ENCODE measurements at places on chromosomes 2 and 18. TPM values are rescaled to one million over a fixed set of nuclear protein-coding genes. Genes with fewer than 3 reads are reported as not detected.

DNA sequence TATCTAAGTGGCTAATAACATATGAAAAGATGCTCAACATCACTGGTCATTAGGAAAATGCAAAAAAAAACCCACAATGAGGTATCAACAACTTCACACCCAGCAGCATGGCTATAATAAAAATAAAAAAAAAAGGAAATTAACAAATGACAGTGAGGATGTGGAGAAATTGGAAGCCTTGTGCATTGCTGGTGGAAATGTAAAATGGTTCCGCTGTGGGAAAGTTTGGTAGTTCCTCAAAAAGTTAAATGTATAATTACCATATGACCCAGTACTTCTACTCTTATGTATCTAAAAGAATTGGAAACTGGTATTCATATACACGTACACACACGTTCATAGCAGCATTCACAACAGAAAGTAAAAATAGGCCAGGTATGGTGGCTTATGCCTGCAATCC is 15.5 kb upstream of the CACNB4 start:
- DNase-seq, result no peak

DNA sequence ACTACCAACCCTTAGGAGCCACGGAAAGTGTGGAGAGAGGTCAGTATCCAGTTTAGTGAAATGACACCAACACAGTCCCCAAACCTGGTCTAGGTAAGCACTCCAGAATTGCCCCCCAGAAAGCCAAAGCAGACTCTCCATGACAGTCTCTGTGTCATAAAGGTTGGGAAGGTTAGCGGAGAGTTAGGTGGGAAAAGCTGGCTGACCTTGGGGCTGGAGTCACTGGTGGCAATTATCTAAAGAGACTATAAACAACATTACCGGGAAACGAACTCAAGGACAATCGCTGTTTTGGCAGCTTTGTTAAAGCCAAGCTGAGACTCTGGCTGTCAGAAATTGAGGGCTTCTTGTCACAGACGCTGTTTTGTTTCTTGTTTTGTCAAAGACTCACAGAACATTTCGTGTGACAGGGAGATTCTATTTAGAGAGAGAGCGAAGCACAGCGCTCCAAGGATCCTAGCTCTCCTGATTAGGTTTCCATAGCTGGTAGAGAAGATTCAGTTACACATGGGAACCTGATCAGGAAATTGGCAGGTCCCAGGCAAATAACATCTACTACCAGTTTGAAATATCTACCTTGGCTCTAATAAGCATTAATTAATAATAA is 111.3 kb downstream of the LNPK start:
- DNase-seq, result no peak

GRCh38 chr2:10989782-10990181 is 78.0 kb downstream of the KCNF1 start:
- DNase-seq, result no peak

The CHRNA1 gene
- not detected for total RNA-seq

DNA sequence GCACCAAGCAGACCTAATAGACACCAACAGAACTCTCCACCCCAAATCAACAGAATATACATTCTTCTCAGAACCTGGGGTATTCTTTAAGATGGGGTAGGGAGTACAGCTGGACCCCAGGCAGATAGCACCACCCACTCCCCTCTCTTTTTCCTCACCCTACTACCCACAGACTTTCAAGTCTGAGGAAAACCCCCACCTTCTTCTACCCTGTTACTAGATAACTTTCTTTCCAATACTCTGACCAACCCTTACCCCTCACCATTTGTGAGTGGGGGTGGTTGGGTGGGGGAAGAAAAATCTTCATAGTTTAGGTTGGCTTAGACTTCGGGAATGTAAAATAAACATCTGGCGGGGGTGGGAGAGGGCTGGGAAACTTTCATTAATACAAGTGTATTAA is 20.3 kb upstream of the ZBTB14 start:
- DNase-seq, result no peak

The ZBTB7C gene
- total RNA-seq, result 9.1 TPM

- no peak for DNase-seq
These were observed 1073.3 kb downstream of the SOCS6 start for GRCh38 chr18:71362140-71362539.

The RPL37A gene
- total RNA-seq, result 2,867 TPM

GRCh38 chr18:58315041-58315440 is 271.0 kb downstream of the NEDD4L start:
- DNase-seq, result no peak

GRCh38 chr2:132659331-132659730 is 10.7 kb downstream of the LYPD1 start:
- no peak for DNase-seq

The EGR4 gene
- total RNA-seq, result 0.36 TPM

The CCDC148 gene
- 3.1 TPM for total RNA-seq

- no peak for DNase-seq
These were observed 167.4 kb downstream of the NCK2 start for GRCh38 chr2:105912081-105912480.

GRCh38 chr18:63890950-63891304 is 3.4 kb downstream of the SERPINB2 start:
- DNase-seq, result no peak

The ELOA2 gene
- total RNA-seq, result not detected

GRCh38 chr2:41966431-41966893 is 81.4 kb upstream of the PKDCC start:
- DNase-seq, result no peak

DNA sequence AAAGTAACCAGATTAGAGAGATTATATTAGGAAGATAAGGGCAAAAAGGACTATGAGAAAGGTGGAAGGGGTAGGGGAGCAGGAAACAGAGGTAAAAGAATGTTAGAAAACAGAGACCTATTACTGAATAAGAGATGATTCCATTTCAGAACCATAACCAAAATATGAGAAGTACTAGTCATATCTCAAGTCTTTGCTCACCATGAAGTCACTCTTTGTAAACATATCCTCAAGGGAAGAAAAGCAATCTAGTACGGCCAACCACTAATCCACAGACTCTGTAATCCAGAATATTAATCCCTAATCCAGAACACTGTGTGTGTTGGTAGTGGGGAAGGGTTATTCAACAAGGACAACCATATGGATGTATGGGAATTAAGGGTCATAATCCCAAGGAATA is 92.0 kb downstream of the CDCA7 start:
- DNase-seq, result no peak

The PSMG2 gene
- 59.0 TPM for total RNA-seq

The DNAJC27 gene
- 10.6 TPM for total RNA-seq

GRCh38 chr2:72144632-72145288 is 2.9 kb downstream of the CYP26B1 start:
- peak; percentile 69 for DNase-seq

- DNase-seq, result no peak
These were observed 46.8 kb upstream of the PPM1B start for GRCh38 chr2:44121899-44122298.

- no peak for DNase-seq
These were observed 807 bp upstream of the CREB1 start for GRCh38 chr2:207528980-207529329.

The PRSS56 gene
- 0.09 TPM for total RNA-seq

DNA sequence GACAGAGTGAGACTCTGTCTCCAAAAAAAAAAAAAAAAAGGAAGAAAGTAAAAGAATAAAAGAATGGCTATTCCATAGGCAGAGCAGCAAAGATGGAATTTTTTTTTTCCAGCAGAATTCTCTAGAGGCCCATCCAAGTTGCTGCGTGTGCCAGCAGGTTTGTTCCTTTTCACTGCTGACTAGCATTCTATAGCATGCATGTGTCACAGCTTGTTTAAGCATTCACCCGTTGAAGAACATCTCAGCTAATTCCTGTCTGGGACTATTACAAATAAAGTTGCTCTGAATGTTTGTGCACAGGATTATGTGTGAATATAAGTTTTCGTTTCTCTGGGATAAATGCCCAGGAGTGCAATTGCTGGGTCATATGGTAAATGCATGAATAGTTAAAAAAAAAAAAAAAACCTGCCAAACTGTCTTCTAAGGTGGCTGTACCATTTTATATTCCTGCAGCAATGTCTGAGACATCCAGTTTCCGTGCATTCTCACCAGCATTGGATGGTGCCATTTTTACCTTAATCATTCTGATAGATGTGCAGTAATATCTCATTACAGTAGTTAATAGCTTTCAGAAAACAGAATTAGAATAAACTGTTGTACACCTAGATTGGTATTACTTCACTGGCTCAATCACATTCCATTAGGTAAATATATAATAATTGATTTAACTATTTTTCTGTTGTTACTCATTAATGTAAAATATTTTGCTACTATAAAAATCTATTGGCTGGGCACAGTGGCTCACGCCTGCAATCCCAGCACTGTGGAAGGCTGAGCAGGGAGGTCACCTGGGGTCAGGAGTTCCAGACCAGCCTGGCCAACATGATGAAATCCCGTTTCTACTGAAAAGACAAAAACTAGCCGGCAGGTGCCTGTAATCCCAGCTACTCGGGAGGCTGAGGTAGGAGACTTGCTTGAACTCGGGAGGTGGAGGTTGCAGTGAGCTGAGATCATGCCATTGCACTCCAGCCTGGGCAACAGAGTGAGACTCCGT is 47.5 kb upstream of the ASAP2 start:
- no peak for DNase-seq

The HOXD12 gene
- total RNA-seq, result 0.27 TPM

DNA sequence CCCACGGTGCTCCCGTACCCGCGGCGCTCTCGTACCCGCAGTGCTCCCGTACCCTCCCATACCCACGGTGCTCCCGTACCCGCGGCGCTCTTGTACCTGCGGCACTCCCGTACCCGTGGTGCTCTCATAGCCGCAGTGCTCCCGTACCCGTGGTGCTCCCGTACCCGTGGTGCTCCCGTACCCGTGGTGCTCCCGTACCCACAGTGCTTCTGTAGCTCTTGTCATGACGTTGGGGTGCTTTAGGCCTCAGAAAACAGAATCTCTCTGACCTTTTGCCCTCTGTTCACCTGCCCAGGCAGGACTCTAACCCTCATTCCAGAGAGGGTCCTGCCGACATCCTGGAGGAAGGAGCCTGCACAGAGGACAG is 35.3 kb downstream of the SLC66A2 start:
- DNase-seq, result no peak

The SERPINB11 gene
- total RNA-seq, result not detected

DNA sequence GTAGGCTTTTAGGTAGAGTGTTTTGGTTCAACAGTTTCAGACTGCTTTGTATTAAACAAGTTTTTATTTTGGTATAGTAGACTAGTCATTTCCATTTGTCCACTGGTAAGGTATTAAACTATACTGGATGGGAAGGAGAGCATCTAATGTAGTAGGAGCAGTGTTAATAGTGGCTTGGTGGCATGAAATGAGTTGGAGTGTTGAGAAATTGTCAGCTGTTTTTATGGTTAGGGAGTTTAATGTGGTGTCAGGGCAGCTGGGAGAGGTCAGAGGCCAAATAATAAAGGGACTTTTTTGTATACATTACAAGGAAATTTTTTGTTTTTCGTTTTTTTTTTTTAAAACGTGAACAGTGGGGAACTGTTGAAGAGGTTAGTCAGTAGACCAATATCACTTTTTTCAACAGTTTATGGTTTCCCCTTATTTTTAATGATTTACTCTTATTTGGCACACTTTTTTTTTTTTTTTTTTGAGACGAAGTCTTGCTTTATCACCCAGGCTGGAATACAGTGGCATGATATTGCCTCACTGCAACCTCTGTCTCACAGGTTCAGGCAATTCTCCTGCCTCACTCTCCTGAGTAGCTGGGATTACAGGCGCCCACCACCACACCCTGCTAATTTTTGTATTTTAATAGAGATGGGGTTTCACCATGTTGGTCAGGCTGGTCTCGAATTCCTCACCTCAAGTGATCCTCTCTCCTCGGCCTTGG is 21.2 kb downstream of the ACTR3 start:
- no peak for DNase-seq

The COMMD1 gene
- 40.3 TPM for total RNA-seq

- no peak for DNase-seq
These were observed 129.7 kb downstream of the TGIF1 start for GRCh38 chr18:3579701-3580100.

The LOXHD1 gene
- 0.14 TPM for total RNA-seq

The LINC00305 gene
- total RNA-seq, result not detected

- no peak for DNase-seq
These were observed 148.3 kb downstream of the RHBDD1 start for GRCh38 chr2:226983895-226984749.

DNA sequence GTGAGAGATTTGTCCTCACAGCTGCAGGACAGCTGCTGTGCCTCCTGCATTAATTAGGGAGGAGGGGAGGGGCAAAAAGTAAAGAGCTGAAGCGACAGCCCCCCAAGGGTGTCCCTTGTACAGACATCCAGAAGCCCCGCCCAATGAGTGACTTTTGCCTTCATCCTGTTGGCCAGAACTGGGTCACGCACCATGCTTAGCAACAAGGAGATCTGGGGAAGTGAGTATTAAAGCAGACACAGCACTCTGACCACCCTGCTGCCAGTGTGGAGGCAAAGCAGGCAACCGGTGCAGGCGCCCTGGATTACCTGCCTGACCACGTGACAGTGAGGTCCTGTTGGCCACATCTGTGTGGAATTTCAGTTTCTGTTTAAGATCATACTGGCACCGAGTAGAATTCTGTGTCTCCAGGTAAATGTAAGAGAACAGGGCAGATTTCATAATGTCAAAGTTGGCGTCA is 21.5 kb upstream of the BIN1 start:
- no peak for DNase-seq

GRCh38 chr2:240933048-240933965 is 27.2 kb downstream of the CROCC2 start:
- peak; percentile 36 for DNase-seq

DNA sequence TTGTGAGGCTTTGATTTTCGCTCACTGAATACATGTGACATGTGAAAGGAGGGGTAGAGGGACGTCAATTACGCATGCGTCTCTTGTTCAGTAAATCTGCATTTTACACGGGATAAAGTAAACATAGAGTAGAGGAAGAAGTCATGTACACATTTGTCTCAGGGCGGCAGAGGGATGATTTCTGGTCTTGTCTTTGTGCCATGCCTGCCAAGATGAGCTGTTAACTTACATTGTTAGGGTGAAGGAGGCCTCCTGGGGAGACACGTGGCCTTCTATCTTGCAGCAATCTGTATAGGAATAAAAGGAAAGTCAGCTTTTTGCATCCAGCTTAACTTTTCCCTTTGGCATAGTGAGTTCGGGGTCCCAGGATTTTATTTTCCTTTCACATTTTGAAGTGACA is 106.3 kb downstream of the LDLRAD4 start:
- DNase-seq, result no peak

DNA sequence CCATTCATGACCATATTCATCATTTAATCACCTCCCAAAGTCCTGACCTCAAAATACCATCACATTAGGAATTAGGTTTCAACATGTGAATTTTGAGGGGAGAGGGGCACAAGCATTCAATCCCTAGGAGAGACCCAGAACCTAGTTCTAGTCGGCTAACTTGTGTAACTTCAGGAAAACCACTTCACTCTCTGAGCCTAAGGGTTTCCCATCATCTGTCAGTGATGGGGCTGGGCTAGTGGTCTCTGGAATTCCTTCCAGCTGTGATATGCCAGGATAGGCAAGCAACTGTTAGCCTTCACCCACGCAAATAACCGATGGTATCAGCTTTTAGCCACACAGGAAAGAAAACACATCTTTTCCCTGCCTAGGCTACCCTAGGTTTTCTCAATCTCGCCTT is 52.5 kb upstream of the MEX3C start:
- DNase-seq, result no peak

DNA sequence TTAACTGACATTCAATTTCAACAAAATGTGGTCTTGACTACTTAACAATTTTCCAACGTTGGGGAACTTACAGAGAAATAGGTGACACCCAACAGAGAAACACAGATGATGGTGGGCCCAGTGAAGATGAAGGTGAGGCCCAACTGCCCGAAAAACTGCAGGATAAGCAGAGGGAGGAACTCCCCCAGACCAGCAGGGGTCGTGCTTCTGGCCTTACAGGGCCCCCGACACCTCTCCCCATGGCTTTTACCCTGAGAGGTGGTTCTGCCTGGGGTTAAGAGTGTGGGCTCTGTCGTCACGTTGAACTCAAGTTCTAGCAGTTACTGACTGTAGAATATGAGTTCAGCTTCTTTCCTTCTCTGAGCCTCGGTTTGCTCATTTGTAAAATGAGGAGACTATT is 119.5 kb upstream of the SMIM21 start:
- DNase-seq, result no peak
